Thyroid gland (tissue), 4 donors: ENCODE measurements at places on chromosomes 5 and 9.

- no peaks in the 10 kb centered on the region for H3K36me3 ChIP-seq
- H3K27ac ChIP-seq, result no peak overlapping the region
- H3K27me3 ChIP-seq, result peaks cover 62% of the 10 kb centered on the region
- H3K4me3 ChIP-seq, result no peak overlapping the region
- H3K4me1 ChIP-seq, result peaks cover 15% of the 10 kb centered on the region
- peak; percentile 74 for DNase-seq
Measured at GRCh38 chr5:135484674-135485086, 32.5 kb upstream of the TIFAB start.

DNA sequence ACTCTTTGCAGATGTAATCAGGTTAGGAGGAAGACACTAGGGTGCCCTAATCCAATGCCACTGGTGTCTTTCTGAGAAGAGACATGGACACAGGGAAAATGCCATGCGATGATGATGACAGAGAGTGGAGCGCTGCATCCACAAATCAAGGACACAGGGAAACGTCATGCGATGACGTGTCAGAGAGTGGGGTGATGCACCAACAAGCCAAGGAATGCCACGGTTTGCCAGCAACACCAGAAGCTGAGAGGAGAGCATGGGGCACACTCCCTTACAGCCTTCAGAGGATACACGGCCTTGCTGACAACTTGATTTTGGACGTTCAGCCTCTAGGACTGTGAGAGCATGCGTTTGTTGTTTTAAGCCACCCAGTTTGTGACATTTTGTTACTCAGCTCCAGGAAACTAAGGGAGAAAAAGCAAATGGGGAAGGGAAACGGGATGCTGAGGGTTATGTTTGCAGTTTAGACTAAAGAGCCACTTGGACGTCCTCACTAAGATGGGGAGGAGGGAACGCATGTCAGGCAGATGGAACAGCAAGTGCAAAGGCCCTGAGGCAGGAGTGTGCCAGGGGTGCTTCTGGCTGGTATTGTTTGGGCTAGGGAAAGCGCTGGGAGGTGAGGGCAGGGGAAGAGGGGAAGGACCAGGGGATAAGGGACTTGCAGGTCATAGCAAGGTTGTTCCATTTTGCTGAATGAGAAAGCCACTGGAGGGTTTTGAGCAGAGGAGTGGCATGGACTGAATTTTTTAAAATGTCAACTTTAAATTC is 2.5 kb upstream of the TENT4A start:
- no peak overlapping the region for H3K4me3 ChIP-seq
- no peaks in the 10 kb centered on the region for H3K36me3 ChIP-seq
- peaks cover 17% of the 10 kb centered on the region for H3K4me1 ChIP-seq

GRCh38 chr9:35423499-35423898 is 66.4 kb upstream of the RUSC2 start:
- no peaks in the 10 kb centered on the region for H3K27me3 ChIP-seq
- H3K4me3 ChIP-seq, result no peak overlapping the region
- H3K27ac ChIP-seq, result no peak overlapping the region
- no peaks in the 10 kb centered on the region for H3K4me1 ChIP-seq
- no peak for DNase-seq

DNA sequence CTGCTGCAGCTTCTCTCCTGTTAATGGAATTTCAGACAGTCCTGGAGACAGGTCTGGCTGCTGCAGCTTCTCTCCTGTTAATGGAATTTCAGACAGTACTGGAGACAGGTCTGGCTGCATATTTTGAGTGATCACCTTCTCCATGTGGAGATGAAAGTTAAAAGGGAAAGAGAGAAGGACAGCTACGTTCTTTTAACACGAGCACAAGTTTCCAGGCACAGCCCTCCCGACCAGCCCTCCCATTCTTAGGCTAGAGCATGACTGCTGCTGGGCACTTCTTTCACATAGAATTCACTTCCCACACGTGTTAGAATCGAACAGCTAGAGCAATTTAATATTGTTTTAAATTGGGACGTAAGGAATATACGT is 133.3 kb upstream of the DMRT1 start:
- H3K4me3 ChIP-seq, result peak overlapping the region; percentile 16
- H3K27me3 ChIP-seq, result no peaks in the 10 kb centered on the region
- H3K36me3 ChIP-seq, result peaks cover 20% of the 10 kb centered on the region
- peak overlapping the region; percentile 82 for H3K27ac ChIP-seq

- H3K27ac ChIP-seq, result no peak overlapping the region
- H3K4me1 ChIP-seq, result no peaks in the 10 kb centered on the region
- DNase-seq, result no peak
- no peaks in the 10 kb centered on the region for H3K36me3 ChIP-seq
- H3K4me3 ChIP-seq, result no peak overlapping the region
- no peaks in the 10 kb centered on the region for H3K27me3 ChIP-seq
Measured at GRCh38 chr5:87008751-87009560, 258.7 kb upstream of the RASA1 start.

- H3K4me3 ChIP-seq, result no peak overlapping the region
- H3K27me3 ChIP-seq, result no peaks in the 10 kb centered on the region
- no peak for DNase-seq
- H3K4me1 ChIP-seq, result no peaks in the 10 kb centered on the region
Measured at GRCh38 chr5:142945321-142945720, 175.1 kb downstream of the ARHGAP26 start.

- H3K4me3 ChIP-seq, result no peak overlapping the region
- no peak overlapping the region for H3K27ac ChIP-seq
- H3K4me1 ChIP-seq, result peaks cover 5% of the 10 kb centered on the region
- DNase-seq, result no peak
- no peaks in the 10 kb centered on the region for H3K36me3 ChIP-seq
- no peaks in the 10 kb centered on the region for H3K27me3 ChIP-seq
Measured at GRCh38 chr9:114300846-114301797, 21.8 kb upstream of the ORM1 start.

DNA sequence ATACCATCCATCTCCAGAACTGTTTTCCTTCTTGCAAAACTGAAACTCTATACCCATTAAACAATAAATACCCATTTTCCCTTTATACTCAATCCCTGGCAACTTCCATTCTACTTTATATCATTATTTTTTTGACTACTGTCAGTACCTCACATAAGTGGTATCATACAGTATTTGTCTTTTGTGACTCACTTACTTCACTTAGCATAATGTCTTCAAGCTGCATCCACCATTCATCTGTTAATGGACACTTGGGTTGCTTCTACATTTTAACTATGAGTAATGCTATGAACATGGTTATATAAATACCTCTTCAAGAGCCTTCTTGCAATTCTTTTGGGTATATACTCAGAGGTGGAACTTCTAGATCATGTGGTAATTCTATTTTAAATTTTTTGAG is 11.6 kb upstream of the TYRP1 start:
- no peak for DNase-seq
- H3K27ac ChIP-seq, result no peak overlapping the region
- no peak overlapping the region for H3K4me3 ChIP-seq
- H3K4me1 ChIP-seq, result no peaks in the 10 kb centered on the region
- H3K36me3 ChIP-seq, result no peaks in the 10 kb centered on the region

DNA sequence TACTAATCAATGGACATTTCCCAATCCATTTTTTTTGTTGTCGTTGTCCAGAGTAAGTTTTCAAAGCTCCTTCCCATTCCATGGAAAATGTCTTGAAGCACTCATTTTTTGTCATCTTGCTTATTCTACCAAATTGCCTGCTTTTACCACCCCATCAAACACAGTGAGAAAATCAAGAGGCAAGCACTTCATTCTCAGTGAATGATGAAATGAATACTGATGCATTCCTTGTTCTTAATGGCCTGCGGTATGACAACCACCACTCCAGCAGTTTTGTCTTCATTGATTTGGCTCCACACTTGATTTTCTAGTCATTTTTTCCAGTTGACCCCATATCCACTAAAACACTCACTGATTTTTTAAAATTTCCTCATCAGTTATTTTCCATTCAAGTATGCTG is 193.5 kb upstream of the ANKH start:
- H3K4me3 ChIP-seq, result no peak overlapping the region
- no peaks in the 10 kb centered on the region for H3K36me3 ChIP-seq
- DNase-seq, result no peak
- no peaks in the 10 kb centered on the region for H3K4me1 ChIP-seq
- no peak overlapping the region for H3K27ac ChIP-seq
- no peaks in the 10 kb centered on the region for H3K27me3 ChIP-seq

- no peak overlapping the region for H3K4me3 ChIP-seq
- no peak overlapping the region for H3K27ac ChIP-seq
- peaks cover 18% of the 10 kb centered on the region for H3K4me1 ChIP-seq
- H3K36me3 ChIP-seq, result no peaks in the 10 kb centered on the region
- no peaks in the 10 kb centered on the region for H3K27me3 ChIP-seq
Measured at GRCh38 chr9:121503444-121503843, 3.8 kb upstream of the GGTA1 start.

GRCh38 chr5:83494666-83495065 is 23.1 kb downstream of the VCAN start:
- no peak for DNase-seq
- no peak overlapping the region for H3K27ac ChIP-seq
- H3K27me3 ChIP-seq, result no peaks in the 10 kb centered on the region
- no peaks in the 10 kb centered on the region for H3K4me1 ChIP-seq
- no peaks in the 10 kb centered on the region for H3K36me3 ChIP-seq

- H3K27ac ChIP-seq, result no peak overlapping the region
- no peaks in the 10 kb centered on the region for H3K36me3 ChIP-seq
- H3K4me3 ChIP-seq, result no peak overlapping the region
- H3K27me3 ChIP-seq, result no peaks in the 10 kb centered on the region
Measured at GRCh38 chr5:23579566-23579965, 72.2 kb downstream of the PRDM9 start.

GRCh38 chr9:91734371-91734981 is 215.6 kb downstream of the ROR2 start:
- no peaks in the 10 kb centered on the region for H3K4me1 ChIP-seq
- H3K4me3 ChIP-seq, result no peak overlapping the region
- no peak overlapping the region for H3K27ac ChIP-seq
- DNase-seq, result peak; percentile 71
- H3K36me3 ChIP-seq, result no peaks in the 10 kb centered on the region
- no peaks in the 10 kb centered on the region for H3K27me3 ChIP-seq

DNA sequence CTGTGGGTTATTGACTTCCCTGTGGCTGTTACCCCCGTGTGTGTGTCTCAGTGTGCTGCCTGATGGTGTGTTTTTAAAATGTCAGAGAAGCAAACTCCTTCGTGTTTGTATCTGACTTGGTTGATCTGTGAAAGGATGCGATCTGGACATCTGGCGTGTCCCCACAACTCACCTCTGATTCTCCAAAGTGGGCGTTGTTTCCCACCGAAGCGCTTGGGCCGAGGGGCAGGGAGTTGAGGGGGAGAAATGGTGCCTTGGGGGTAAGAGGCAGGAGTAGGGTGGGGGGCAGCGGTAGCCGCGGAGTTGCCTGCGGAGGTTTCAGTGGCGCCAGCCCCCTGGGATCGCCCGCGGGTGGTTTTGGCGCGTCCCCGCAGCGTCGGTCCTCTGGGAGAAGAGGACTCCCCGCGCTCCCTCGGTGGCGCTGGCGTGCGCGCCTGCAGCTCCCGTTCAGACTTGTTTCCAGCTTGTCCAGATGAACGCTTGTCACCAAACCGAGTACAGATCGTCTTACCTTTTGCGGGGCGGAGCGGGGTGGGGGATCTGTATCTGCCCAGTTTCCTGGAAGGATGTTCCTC is 1.1 kb downstream of the MAST4 start:
- no peaks in the 10 kb centered on the region for H3K27me3 ChIP-seq
- no peak overlapping the region for H3K27ac ChIP-seq
- DNase-seq, result peak; percentile 61
- H3K4me3 ChIP-seq, result peak overlapping the region; percentile 13

DNA sequence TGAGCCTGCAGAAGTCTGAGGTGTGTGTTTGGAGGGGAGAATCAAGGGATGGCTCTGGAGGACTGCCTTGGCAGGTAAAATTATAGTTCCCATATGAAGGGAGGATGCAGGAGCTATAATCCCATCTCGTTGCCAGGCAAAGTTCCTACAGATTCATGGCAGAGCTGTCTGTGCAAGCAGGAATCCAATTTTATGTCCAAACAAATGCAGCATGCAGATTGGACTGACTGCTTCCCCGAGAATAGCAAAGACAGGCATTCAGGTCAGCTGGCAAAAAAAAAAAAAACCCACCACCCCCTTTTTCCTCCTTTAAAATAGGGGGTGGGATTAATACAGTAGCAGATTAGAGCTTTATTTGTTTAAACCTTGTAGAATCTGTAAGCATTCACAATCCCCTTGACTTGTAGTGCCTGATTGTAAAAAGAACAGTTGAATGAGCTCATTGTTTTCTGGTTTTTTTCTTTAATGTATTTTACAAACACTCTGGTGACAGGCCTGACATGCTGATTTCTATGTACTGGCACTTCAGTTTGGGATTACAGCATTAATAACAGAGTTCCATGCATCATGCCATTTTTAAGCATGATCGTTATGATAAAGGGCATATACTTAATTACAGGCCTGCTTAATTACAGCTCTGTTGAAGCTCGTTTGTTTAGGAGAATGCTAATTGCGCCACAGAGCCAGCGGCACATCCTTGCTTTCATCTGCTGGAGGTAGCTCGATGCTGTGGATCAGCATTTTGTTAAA is 141.4 kb upstream of the LMX1B start:
- H3K4me1 ChIP-seq, result no peaks in the 10 kb centered on the region
- no peaks in the 10 kb centered on the region for H3K27me3 ChIP-seq

GRCh38 chr9:77939149-77939668 is 92.4 kb downstream of the GNAQ start:
- no peak overlapping the region for H3K4me3 ChIP-seq
- H3K27me3 ChIP-seq, result no peaks in the 10 kb centered on the region
- H3K4me1 ChIP-seq, result peaks cover 14% of the 10 kb centered on the region
- DNase-seq, result no peak

DNA sequence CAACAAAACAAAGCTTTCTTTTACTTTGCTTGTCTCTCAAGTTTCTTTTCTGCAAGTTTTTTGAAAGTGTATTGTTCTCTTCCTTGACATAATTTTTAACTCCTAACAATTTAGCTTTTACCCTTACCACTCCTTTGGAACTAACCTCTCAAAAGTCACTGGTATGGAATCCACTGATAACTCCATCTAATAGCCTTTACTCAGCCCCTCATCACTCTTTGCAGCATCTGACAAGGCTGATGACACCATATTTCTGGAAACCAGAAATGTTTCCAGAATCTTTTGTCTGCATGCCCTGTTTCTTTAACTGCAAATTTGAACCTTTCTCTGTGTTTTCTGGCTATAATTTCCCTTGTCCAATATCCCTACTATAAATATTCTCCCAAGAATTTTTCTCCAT is 46.5 kb downstream of the ZNF474 start:
- H3K4me1 ChIP-seq, result no peaks in the 10 kb centered on the region
- no peaks in the 10 kb centered on the region for H3K27me3 ChIP-seq
- no peak for DNase-seq
- no peak overlapping the region for H3K27ac ChIP-seq

GRCh38 chr9:136204145-136204805 is 653 bp downstream of the LHX3 start:
- no peak overlapping the region for H3K4me3 ChIP-seq
- peaks cover 16% of the 10 kb centered on the region for H3K27me3 ChIP-seq
- H3K4me1 ChIP-seq, result no peaks in the 10 kb centered on the region
- H3K36me3 ChIP-seq, result peaks cover 7% of the 10 kb centered on the region

DNA sequence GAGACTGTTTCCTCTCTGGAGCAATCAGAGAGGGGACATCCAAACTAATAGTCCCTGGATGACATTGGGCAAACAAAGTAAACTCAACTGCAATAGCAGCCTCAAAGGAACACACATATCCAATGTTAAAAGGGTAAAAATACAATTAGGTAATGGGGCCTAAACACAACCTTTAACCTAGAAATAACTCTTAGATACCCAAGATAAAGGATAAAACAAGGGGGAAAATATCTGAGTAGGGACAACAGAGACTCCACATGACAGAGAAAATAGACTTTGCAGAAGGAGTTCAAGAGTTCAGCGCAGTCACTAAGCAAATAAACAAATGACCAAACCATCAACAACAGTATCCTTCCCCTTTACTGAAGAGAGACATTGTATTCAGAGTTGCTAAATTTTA is 149.3 kb downstream of the FBXO4 start:
- H3K4me3 ChIP-seq, result no peak overlapping the region
- H3K36me3 ChIP-seq, result no peaks in the 10 kb centered on the region
- H3K27ac ChIP-seq, result no peak overlapping the region
- no peaks in the 10 kb centered on the region for H3K4me1 ChIP-seq
